ENCODE measurements at places on chromosomes 16 and 17. TPM values are rescaled to one million over a fixed set of nuclear protein-coding genes. Genes with fewer than 3 reads are reported as not detected.

DNA sequence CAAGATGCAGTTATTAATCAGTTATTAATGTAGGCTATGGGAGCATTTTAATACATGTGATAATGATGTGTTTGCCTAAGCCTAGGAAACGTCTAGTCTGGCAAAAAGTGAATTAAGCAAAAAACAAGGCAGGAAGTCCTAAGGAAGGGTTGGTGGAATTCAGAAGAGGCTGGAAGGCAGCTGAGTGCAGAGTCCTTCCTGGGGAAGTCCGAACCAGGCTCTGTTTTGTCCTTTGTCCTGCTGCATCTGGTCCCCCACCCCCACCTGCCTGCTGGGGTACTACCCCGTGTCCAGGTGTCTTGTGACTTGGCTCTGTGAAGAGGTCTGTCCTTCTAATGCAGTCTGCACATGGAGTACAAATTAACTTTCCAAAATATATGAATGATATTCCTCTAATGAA lies 1.5 kb upstream of the MYH10 start:
- DNase-seq: peak; percentile 67

DNA sequence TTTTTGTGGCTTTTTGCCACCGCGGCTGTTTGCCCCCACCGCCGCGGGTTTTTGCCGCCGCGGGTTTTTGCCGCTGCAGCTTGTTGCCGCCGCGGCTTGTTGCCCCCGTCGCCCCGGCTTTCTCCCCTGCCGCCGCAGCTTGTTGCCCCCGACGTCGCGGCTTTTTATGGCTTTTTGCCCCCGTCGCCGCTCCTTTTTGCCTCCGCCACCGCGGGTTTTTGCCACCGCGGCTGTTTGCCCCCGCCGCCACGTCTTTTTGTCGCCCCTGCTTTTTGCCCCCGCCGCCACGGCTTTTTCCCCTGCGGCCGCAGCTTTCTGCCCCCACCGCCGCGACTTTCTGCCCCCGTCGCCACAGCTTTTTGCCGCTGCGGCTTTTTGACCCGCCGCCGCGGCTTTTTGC lies 149.5 kb downstream of the KCNJ18 start:
- DNase-seq: no peak

GRCh38 chr17:10798332-10798749 lies 5.6 kb downstream of the TMEM238L start:
- no peak for DNase-seq

- DNase-seq: peak; percentile 95
These were observed 4.0 kb downstream of the HIC1 start for GRCh38 chr17:2058586-2059546.

DNA sequence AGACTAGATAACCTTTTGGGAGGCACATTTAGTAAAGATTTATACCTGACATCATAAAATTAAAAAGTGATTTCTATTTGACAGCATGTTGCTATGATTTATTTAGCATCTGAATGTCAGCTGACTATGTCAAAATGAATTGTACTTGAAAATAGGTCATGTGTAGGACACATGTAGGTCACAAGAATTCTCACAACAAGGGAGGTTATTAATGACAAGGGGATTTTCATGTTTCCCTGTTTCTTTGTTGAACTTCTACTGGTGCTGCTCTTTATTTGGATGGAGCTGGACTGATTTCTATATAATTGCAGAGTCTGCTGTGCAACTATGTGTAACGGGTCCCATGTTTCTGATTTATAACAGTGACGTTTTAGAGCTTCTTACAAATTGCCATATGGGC lies 144.4 kb downstream of the CNTNAP4 start:
- no peak for DNase-seq

DNA sequence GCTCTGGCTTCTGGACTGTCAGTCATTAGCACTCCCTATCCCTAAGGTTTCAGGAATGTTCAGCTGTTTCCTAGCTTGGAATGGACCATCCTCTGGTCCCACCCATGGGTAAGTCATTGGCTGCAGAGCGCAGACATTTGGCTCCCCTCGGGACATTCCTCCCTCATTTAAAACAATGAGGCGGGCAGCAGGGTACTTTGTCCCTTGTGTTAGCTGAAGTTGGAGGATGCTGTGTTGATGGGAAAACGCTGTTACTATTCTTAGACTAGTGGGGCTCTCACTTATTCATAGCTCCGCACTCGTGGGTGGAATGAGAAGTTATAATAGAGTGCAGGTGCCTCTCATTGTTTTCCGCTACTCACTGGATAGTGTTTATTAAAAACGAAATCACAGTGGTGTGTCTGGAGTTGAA lies 673.8 kb downstream of the WWOX start:
- peak; percentile 14 for DNase-seq

The CCDC182 gene
- not detected for total RNA-seq

The GPR179 gene
- 0.07 TPM for total RNA-seq

Measured in H7 (cell line).